ENCODE measurements at places on chromosomes 4 and X.

DNA sequence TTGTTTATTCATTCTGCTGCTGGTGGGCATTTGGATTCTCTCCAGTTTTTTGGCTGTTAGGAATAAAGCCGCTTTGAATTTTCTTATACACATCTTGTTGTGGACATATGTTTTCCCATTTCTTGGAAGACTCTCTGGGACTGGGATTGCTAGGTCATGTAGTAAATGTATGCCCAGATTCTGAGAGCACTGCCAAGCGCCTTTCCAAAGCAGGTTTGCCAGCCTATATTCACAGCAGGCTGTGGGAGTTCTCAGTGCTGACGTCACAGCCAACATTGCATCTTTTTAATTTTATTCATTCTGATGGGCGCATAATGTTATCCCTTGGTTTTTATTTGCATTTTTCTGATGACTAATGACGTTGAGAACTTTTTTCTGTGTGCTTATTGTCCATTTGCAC is 24.1 kb downstream of the TMEM271 start:
- no peak for ATAC-seq

- no peak for ATAC-seq
Observed at GRCh38 chrX:23525531-23525930, 141.8 kb upstream of the PRDX4 start.

GRCh38 chrX:22739276-22739675 is 260.5 kb upstream of the DDX53 start:
- no peak for ATAC-seq

DNA sequence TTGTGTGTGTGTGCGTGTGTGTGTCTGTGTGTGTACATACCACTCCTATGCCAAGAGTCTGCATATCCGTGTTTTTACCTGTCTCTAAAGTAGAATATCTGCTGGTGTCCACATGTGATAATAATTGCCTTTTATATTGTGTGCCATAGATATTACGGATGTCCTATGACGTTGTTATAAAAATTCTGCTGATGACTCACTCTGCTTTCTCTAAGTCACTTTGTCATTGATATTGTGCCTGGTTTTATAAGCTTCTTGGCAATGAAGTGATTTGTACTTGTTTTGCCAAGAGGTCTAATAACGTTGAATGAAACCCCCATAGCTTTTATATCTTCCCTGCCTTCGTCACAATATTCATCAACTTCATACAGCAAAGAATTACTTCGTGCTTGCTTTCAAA is 102.6 kb upstream of the C1GALT1C1 start:
- ATAC-seq, result no peak

- peak; percentile 82 for ATAC-seq
Observed at GRCh38 chr4:137609718-137610430, 77.6 kb upstream of the PCDH18 start.

DNA sequence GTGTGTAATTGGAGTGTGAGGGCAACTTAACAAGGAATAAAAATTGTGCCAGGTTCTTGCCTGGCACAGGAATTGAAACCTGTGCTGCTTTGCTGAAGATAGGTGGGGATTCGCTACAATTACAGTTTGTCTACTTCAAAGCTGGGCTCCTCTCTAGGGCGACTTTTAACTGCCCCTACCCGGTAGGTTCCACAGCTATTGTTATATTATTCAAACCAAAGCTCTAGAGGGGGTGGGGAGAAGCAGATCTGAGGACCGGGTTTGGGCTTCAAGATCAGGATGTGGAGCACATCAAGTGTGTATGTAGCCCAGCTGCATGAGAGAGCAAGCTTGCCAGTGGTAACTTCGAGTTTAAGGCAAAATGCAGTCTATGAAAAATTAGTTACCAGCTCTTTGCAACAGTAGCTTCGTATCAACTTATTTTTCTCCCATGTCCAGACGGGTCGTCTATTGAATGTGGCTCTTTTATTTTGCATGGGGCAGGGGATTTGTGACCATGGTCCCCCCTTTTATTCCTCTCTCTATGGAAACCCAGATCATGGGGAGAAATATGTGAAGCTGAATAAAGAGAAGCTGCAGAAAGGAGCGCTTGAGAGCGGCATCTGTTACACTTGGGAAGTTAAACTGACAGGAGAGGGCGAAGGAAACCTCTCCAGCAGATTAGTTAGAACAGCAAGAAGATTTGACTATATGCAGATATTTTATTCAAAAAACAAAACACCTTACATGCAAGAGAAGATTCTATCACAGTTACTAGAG is 3.2 kb upstream of the POU3F4 start:
- no peak for ATAC-seq

GRCh38 chr4:131091896-131092295 is 1995.9 kb downstream of the C4orf33 start:
- peak; percentile 81 for ATAC-seq

- no peak for ATAC-seq
Observed at GRCh38 chrX:122422547-122422946, 761.5 kb upstream of the GRIA3 start.

DNA sequence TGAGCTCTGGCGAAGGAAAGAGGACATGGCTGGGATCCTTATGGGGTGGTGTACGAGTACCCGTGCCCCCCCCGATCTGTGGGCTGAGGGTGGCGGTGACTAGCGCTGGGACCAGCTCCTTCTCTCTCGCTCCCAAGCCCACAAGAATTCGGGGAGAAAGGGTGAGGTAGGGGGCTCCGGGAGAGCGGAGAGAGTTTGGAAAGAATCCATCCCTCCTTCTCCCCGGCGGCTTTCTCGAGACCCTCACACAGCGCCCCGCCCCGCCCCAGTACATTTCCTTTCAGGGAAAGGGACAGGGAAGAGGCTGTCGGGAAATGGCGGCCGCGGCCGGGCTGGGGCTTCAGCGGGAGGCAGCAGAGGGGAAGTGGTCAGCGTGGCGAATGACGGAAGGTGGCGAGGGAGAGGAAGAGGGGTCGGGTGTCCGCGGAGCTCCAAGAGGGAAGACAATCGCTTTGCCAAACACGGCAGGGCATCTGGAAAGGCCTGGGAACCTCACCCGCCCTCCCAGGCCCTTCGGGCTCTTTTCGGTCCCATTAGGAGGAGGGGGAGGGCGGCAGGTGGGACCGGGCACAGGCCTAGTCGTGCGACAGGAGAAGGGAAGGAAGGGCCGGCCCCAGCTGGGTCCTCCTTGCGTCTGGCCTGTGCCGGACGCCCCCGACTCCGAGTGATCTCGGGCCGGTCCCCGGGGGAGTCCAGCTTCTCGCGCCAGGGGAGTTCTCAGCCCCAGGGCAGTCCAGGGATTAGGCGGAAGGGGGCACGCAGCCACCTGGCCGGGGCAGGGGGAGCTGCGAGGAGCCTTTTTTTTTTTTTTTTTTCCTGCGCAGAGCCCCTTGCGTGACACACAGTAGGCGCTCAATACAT is 10.2 kb downstream of the HNRNPH2 start:
- ATAC-seq, result peak; percentile 83

GRCh38 chr4:139630991-139631390 is 34.6 kb upstream of the MGST2 start:
- no peak for ATAC-seq

DNA sequence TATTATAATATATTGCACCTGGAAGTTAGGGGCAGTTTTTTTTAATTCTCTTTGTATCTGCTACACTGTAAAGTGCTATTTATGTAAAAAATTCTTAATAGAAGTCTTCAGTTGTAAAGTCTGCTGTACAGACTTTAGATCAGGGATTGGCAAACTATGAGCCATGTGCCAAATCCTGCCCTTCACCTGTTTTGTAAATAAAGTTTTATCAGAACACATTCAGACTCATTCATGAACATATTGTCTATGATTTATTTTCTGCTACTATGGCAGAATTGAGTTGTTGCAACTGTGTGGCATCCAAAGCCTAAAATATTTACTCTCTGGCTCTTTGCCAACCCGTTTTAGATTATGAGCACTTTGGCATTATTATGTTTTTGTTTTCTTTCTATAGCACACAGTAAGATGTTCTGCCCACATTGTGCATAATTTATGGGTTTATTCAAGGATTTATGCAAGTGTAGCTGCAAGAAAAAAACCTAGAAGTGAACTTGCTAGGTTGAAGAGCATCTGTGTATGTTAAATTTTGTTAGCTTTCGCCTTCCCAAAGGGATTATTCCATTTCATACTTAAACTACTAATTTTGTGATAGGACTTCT is 56.9 kb downstream of the CLCN3 start:
- ATAC-seq, result no peak

GRCh38 chrX:18537068-18537467 is 111.7 kb downstream of the CDKL5 start:
- ATAC-seq, result no peak

DNA sequence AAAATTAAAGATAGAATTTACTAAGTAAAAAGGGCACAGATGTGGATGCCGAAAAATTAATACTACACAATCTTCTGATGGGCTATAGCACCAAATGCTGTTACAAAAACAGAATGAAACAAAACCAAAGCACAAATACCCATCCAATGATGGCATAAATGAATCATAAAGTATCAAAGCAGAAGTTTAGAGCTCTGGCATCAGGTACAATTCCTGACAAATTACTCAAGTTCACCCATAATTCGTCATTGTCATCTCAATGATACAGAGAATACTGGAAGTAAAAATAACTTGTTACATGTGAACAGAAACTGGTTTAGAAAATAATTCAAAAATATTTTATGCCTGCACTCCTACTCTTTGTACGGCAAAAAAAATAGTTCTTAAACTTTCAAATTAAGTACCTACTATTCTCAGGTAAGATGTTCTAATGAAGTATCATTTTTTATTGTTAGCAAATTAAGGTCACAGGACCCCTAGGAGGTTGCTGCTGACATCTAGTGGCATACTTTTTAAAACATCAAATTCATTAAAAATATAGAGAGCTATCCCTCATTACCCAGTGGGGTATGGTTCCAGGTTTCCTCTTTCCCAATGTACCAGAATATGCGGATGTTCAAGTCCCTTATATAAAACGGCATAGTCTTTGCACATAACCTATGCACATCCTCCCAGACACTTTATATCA is 126.1 kb downstream of the INPP4B start:
- ATAC-seq, result peak; percentile 57

GRCh38 chrX:8284131-8284530 is 113.1 kb upstream of the VCX2 start:
- ATAC-seq, result no peak

DNA sequence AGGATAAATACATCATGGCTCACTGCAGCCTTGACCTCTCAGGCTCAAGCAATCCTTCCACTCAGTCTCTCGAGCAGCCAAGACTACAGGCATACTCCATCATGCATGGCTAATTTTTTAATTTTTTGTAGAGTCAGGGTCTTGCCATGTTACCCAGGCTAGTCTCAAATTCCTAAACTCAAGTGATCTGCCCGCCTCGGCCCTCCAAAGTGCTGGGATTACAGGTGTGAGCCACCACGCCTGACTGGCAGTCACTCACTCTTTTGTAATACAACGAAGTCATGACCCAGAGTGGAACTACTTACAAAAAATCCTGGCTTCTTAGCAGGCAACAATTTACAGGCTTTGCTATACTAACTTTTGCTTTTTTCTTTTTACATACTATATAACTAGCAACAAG is 100.7 kb upstream of the MAP3K15 start:
- ATAC-seq, result no peak

- ATAC-seq, result peak; percentile 45
Observed at GRCh38 chr4:38161208-38162113, 201.3 kb downstream of the PTTG2 start.

GRCh38 chr4:172770787-172771186 is 397.8 kb upstream of the GALNT7 start:
- no peak for ATAC-seq

DNA sequence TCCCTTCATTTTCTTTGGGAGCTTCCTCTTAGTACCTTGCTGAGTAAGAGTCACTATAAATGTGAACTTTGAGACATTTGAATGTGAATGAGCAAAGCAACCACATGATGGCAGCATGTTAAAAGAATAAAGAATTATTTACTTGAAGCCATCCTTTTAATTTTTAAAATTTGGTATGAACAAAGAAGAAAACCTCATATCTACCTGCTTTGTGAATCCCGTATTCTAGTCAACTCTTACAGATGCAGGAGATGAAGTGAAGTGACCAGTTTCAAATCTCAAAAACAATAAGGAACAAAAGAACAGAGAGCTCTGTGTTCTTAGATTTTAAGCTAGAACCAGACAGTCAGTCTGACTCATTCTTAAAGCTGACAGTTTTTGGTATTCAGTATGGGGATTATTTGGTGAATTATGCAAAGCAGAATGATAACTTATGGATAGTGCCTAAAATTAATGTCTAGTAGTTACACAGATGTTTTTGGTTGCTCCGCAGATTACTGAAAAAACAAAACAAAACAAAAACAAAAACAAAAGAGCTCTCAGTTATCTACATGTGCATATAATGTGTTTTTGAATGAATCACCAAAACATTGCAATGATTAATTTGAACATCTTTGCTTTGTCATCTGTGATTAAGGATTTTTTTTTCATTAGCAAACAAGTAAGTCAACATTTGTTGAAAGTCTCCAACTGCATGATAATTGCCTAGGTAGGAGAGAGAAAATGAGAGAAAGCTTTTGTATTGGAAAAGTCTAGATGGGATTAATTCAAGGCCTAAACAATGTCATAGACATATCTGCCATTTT is 48.2 kb upstream of the H2AZ1 start:
- ATAC-seq, result peak; percentile 89

DNA sequence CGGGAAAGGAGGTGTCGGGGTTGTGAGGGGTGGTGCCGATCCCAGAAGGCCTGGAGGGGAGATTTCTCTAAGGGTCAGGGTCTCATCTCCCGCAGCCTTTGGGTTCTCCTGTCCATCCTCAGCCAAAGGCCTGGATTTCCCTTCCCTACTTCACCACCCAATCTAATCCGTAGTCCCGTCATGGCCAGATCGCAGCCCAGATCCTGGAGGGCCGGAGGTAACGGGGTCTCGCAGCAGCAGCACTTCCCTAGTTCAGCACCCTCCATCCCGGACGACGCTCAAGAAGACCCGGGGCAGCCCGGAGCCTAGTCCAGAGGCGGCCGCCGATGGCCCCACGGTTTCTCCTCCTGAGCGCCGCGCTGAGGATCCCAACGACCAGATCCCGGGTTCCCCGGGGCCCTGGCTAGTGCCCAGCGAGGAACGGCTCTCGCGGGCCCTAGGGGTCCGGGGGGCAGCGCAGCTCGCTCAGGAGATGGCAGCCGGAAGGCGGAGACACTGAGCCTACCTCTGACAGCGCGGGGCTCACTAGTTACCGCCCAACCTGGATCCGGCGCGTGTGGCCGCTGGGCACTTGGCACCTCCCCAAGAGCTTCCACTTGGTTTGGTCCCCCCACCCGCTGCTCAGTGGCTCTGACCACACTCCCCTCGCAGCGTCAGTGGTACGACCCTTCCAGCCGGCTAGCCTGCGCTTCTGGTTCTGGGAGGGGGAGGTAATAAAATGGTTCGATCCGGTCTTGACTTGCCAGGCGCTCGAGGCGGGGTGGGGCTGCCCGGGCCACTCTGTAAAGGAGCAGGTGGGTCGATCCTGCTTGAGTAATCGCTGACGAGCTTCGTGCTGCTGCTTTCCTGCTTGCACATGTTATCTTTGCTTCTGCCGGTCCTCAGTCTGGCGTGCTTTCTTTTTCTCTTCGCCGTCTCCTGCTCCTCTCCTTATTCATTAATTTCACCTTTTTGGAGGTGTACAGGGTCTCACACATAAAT is 3.6 kb downstream of the MAGIX start:
- peak; percentile 8 for ATAC-seq

DNA sequence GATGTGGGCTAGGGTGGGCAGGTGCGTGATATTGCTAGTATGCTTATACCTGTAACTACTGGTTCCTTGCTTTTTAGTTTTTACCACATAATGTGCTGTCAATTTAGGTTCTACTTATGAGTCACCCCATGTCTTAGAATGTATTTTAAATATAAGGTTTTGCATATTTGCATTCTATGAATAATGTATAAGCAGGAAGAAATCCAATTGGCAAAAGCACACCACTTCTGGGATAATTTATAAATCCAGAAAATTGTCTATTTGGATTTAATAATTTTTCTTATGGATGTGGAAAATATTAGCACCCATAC is 421.6 kb downstream of the PCDH7 start:
- no peak for ATAC-seq

- ATAC-seq, result no peak
Observed at GRCh38 chr4:1328267-1329155, 18.5 kb upstream of the UVSSA start.

All from SK-N-SH treated with all-trans-retinoic acid at 6 μM for 48 hours (cell line).